ENCODE measurements at places on chromosomes 3 and 15.

GRCh38 chr15:77862651-77863104 lies 214.8 kb downstream of the TBC1D2B start:
- no peak for DNase-seq

GRCh38 chr3:160127308-160127707 lies 97.9 kb upstream of the C3orf80 start:
- DNase-seq, result no peak

- no peak for DNase-seq
Measured at GRCh38 chr3:42079701-42080452, 11.3 kb upstream of the TRAK1 start.

GRCh38 chr15:66784174-66784573 lies 82.1 kb downstream of the SMAD6 start:
- DNase-seq, result no peak
